NCI-H446 treated with DMSO at 0.1 percent for 48 hours (cell line): ENCODE measurements at places on chromosomes 7 and 10.
A peak's percentile ranks its signal among the peaks of the same experiment; 100 is the strongest.

GRCh38 chr7:117019786-117020590, 66.7 kb downstream of the ST7 start:
- DNase-seq: peak; percentile 74

DNA sequence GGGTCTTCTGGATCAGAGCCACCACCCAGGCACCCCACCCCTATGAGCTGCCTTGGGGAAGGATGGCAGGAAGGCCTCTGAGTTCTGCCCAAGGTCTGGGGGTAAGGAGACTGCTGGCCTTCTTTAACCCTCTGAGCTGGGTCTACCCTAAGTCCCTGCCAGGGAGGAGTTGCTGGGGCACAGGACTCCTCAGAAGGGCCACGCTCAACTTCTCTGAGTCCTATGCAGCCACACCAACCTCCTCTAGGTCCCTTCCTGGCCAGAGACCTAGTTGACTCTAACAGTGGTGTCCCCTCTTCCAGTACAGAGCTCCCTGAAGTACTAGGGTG, 2.6 kb upstream of the NEURL1 start:
- no peak for DNase-seq

DNA sequence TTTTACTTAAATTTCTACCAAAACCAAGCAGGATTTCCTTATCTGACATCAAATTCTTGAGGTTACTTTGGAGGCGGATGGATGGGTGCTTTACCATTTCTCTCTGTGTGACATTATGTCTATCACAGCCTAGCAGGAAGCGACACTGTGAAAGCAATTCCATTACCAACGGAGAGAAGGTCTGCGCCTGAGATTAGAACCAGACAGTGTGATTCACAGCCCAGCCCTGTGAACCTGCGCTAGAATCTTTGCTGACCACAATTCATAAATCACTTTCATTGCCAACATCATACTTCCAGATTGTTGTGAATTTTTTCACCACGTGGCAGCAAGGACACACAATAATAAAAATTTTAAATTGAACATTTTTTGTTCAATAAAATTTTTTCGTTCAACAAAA, 126.5 kb downstream of the CUBN start:
- DNase-seq: no peak

DNA sequence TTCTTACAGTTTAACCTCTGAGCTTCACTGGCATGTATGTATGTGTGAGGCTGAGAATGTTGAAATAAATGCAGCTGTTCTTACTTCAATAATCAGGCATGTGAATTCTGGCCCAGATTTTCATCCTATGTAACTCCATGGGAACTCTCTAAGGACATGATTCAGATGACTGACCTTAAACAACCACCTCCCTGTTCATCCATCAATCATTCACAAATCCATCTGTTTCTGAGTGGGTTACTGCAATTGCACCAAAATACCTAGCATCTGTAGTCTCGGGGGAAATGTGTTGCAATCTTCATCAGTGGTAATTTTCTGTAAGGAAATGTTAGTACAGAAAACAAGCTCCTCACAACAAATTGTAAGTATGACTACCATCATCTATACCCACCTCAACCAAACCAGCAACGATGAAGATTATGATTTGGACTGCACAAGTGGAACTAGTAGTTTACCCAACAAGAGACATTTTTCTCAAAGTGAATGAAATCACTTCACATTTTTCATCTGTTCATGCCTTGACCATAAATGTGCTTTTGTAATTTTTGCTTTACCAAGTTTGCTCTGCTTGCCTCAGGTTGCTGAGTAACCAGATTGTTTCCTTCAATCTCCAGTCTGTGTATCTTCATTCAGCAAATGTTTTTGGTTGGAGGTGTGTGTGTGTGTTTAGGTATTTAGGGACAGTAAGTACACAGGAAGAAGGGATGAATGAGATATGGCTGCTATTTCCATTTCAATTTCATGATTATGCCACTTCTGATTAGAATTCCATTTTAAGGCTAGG, 65.7 kb upstream of the FZD8 start:
- peak; percentile 41 for DNase-seq

GRCh38 chr10:32156031-32156495, 99.8 kb upstream of the KIF5B start:
- no peak for DNase-seq

- DNase-seq: no peak
These were observed 64.3 kb upstream of the CTNNA3 start for GRCh38 chr10:67760272-67760671.

DNA sequence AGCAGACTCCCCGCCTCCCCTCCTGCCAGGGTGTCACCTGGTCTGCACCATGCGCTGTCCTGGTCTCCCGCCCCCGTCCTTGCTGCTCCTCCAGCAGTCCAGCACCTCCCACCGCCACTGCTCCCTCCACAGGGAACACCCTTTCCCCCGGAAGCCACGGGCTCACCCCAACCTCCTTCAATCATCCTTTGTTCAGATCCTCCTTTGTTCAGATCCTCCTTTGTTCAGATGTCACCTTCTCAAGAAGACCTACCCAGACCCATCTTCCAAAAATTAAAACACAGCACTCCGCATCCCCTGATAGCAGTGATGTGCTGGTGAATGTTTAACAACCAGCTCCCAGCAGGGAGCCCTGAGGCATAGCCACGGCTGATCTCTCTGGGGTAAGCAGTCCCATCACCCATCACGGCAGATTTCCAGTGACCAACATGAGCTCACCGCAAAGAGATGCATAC, 237.7 kb downstream of the USP6NL start:
- DNase-seq: no peak

DNA sequence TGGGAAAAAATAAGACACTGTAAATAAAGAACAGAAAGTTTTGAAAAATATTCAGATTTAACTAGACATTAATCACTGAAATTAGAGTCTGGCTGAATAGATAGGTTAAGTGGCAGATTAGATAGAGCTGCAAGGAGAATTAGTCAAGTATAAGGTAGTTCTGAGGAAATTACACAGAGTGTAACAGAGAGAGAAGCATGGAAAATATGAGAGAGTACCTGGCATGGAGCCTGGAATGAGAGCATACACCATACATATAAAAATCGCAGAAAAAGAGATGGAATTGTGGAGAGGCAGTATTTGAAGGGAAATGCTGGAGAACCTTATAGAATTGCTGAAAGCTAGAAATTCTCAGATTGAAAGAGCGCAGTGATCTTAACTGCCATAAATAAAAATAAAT, 46.9 kb downstream of the ZNRF2 start:
- no peak for DNase-seq

- DNase-seq: peak; percentile 31
These were observed 32.8 kb downstream of the IL15RA start for GRCh38 chr10:5944389-5945189.

DNA sequence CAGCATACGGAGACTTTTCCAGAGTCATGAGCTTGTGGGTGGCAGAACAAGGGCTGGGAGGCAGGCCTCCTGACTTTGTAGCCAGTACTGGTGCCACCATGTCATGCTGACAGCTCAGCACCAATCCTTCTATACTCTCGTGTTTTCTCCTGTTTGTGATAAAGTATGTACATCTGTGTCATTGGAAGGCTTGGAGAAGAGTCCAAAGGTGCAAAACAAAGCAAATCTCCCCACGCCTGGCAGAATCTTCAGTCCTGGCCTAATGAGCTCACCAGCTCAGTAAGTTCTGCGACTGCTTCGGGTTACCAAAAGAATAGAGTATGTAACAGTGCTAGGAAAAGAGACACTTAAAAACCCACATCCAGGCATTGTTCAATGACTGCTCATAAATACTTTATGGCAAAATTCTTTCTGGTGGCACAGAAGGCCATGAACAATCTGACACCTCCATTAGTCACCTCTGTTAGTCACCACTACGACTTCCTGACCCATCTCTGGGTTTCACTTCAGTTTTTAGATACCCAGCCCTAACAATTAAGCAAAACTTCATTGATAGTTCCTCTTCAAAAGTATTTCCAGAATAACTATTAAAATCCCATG, 24.5 kb downstream of the STEAP1 start:
- DNase-seq: no peak

- DNase-seq: no peak
These were observed 39.5 kb downstream of the RSU1 start for GRCh38 chr10:16777473-16778370.

GRCh38 chr10:86770412-86770960, 14.1 kb downstream of the BMPR1A start:
- DNase-seq: no peak

- no peak for DNase-seq
These were observed 72.4 kb upstream of the VSTM2A start for GRCh38 chr7:54469740-54470139.

GRCh38 chr10:19096501-19097073, 48.0 kb downstream of the MALRD1 start:
- DNase-seq: no peak

- no peak for DNase-seq
These were observed 321.4 kb upstream of the HGF start for GRCh38 chr7:82091126-82091684.

- no peak for DNase-seq
These were observed 56.9 kb upstream of the PPP1R3C start for GRCh38 chr10:91689731-91690168.

- no peak for DNase-seq
These were observed 31.7 kb downstream of the ARHGAP12 start for GRCh38 chr10:31896968-31897384.

DNA sequence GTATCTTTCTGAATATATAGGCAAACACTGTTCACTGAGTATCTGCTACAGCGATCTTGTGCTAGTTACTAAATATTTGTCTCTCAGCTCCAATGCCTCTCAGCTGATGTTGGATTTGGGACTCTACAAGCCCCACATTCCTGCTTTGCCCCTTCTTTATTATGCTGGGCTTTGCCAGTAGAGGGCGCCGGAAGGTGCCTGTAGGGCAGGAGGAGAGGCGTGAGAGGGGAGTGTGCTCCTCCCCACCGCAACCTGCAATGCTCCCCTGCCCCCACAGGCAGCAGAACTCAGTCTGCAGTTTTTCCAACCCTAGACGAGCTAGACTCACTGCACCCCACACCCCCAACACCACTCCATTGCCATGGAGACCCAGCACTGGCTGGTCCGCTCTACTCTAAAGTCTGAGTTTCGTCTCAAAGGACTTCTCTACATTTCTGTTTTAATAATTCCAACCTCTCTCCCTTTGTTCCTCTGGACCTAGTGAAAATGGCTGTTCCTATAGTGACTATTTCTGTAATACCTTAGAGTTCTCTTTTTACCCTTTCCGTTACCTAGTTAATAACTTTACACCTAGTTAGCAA, 337.6 kb downstream of the CCSER2 start:
- no peak for DNase-seq

GRCh38 chr7:96952974-96953391, 52.4 kb upstream of the DLX6 start:
- DNase-seq: no peak

GRCh38 chr7:90563286-90563685, 32.8 kb upstream of the CDK14 start:
- no peak for DNase-seq

GRCh38 chr10:97159646-97160305, 26.0 kb downstream of the SLIT1 start:
- no peak for DNase-seq

DNA sequence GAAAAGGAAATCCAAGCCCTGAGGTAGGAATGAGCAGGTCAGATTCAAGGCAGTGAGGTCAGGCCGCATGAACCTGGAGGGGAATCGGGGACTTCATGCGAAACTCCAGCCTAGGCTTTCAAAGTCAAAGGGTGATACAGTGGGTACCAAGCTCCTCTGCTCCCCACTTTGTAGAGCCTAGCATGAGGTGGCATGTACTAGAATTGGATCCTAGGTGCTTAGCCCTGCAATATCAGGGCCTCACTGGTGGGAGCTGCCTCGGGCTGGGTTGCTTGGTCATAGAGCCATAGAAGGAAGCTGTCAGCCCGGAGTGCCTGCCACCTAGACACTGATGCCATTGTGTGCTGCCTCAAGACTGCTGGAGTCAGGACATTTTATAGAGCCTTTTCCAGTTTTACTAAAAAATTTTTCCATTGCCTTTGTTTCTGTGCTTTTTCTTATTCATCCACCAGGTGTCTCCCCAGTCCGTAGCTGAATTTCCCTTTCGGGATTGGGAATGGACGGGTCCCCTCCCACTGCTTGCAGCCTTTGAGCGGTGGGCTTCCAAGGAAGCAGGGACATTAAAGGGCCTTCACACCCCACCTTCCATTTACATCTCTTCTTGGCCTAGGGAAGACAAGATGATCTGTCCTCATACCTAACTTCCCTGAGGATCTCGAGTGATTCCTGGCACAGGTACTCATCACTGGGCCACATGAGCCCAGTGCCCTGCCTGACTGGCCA, 5.5 kb upstream of the LZTS2 start:
- DNase-seq: no peak

DNA sequence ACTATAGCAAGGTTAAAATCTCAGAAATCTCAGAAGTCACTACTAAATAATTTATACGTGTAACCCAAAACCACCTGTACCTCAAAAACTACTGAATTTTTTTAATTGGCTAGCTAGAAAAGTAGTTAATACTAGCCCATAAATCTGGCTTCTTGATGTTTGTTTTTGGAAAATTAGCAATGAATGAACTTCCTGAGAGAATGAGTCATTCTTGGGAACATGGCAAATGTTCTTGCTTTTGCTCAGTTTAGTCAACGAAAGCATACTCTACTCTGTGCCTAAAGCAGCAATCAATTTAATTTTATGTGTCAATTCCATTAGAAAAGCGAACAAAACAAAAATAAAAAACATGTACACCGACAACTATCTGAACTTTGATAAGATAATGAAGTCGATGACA, 69.2 kb downstream of the SEMA3E start:
- no peak for DNase-seq

DNA sequence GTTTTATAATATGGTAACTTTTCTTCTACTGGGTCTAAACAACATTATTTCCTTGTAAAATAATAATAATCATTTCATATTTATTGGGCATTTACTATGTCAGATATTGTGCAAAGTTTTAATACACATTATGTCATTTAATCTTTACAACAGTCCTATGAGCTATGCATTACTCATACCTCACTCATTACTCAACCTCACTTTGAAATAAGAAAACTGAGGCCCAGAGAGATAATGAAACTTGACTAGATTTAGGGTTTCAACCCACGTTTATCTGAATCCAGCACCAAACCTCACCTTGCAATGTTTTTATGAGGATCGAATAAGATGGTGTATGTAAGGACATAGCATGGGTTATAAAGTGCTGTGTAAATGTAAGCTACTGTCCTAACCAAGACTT, 153.2 kb upstream of the SLC13A1 start:
- DNase-seq: no peak

- DNase-seq: peak; percentile 2
These were observed 243.0 kb downstream of the PLXDC2 start for GRCh38 chr10:20059084-20059835.

DNA sequence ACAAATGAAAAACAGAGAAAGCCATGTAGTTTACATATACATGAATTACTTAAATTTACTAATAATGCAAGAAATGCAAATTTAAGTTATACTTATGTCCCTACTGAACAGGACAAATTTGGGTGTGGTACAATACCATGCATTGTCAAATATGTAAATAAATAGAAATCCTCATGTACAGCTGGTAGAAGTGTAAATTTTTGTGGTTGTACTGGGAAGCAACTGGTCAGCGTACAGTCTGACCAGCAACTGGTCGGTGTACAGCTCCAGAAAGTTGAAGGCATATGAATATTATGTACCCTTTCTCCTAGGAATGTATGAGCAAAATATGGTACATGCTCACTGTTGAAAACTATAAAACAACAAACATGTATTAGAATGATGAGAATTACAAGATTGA, 93.9 kb upstream of the TMEM106B start:
- DNase-seq: no peak

GRCh38 chr7:34034728-34035127, 129.4 kb downstream of the BMPER start:
- peak; percentile 92 for DNase-seq

- no peak for DNase-seq
These were observed 2.6 kb upstream of the MNX1 start for GRCh38 chr7:157013101-157013500.

GRCh38 chr7:26653430-26654399, 210.7 kb downstream of the SKAP2 start:
- DNase-seq: no peak

GRCh38 chr7:126449611-126450268, 803.0 kb downstream of the GRM8 start:
- DNase-seq: no peak
